Neural crest cell (in vitro differentiated cells): ENCODE measurements at places on chromosomes 12 and 14. TPM values are rescaled to one million over a fixed set of nuclear protein-coding genes. Genes with fewer than 3 reads are reported as not detected.

The MYH6 gene
- total RNA-seq: not detected in 2 replicates

DNA sequence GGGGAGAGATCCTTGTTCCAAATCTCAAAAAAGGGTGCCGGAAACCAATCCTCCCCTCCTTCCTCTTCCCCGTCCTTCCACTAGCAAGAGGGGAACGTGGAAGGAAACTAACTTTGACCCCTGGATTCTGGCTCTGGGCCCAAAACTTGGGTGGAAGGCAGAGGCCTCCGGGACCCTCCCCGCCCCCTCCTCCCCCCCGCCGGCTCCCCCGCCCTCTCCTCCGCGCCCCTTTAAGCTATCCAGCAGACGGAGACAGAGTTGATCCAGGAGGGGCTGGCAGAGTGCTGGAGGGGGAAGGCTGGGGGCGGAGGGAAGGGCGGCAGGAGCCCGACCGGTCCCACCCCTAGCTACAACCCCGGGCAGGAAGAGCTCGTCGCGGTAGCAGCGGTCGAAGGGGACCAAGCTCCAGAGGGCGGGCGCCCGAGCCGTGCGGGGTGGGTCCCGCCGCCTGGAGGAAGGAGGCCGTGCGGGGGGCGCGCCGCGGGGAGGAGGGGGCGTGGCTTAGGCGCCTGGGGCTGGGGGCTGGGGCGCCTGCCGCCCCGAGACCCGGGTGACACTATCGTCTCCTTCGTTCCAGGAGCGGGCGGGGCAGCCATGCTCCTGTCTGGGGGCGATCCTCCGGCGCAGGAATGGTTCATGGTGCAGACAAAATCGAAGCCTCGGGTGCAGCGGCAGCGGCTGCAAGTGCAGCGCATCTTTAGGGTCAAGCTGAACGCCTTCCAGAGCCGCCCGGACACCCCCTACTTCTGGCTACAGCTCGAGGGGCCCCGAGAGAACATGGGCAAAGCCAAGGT is at the start of gene NYNRIN:
Gene NYNRIN (plus strand): TSS at position 351 of the 794 bp plus-strand sequence. CDS start 244 bp downstream, at position 595.
- peak; percentile 19 for DNase-seq

GRCh38 chr12:97552410-97553121 is 90.0 kb downstream of the RMST start:
- no peak for DNase-seq

- DNase-seq: no peak
Observed at GRCh38 chr12:80411787-80412186, 32.2 kb upstream of the PTPRQ start.

- no peak for DNase-seq
Observed at GRCh38 chr12:60106214-60106613, 510.4 kb downstream of the SLC16A7 start.

DNA sequence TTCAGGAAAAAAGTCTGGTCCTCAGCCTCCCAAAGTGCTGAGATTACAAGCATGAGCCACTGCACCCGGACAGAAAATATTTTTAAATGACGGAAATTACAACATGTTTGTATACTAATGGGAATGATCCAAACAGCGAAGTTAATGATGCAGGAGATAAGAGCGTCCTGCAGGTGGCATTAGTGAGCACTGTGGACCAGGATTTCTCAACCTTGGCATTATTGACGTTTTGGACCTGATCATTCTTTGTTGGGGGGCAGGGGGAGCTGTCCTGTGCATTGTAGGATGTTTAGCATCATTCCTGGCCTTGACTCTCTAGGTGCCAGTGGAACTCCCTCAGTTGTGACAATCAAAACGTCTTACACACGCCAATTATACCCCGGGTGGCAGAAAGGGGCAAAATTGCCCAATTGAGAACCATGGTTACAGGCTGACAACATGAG is 34.1 kb downstream of the SCFD1 start:
- DNase-seq: peak; percentile 38

DNA sequence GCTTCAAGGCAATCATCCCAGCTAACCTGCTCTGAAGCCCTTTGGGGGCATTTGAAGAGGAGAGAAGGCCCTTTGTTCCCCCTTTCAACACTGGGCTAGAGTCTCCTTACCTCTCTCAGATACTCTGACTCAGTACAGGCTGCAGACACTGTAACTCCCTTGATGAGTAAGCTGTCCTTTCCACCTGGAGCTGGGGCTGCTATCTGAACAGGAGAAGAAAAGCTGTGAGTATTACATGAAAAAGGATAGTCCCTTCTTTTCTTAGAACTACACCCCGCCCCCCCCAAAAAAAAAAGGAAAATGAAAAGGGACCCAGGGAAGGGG is 186.6 kb upstream of the PLEKHG7 start:
- DNase-seq: no peak

GRCh38 chr14:95440951-95441350 is 75.5 kb downstream of the SYNE3 start:
- DNase-seq: no peak

The TAS2R46 gene
- total RNA-seq: 0.43 and 0.89 TPM in 2 replicates

DNA sequence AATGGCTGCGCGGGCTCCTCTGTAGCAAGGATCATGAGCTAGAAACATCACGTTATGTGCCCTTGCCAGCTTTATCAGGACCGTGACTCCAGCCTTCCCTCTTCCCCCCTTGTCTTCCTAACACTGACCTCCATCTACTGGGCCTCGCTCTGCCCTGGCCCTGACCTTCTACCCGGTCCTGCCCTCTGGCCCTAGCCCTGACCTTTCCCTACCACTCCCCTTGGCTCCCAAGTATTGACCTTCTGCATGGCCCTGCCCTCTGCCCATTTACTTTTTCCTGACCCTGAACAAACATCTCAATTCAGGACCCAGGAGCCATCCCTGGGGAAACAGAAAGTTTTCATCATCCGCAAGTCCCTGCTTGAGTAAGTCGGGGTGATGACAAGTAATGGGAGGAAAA is 2.0 kb downstream of the SOAT2 start:
- DNase-seq: no peak

The TAC3 gene
- 0.51 TPM in 1 of 2 replicates, not detected in the other for total RNA-seq

DNA sequence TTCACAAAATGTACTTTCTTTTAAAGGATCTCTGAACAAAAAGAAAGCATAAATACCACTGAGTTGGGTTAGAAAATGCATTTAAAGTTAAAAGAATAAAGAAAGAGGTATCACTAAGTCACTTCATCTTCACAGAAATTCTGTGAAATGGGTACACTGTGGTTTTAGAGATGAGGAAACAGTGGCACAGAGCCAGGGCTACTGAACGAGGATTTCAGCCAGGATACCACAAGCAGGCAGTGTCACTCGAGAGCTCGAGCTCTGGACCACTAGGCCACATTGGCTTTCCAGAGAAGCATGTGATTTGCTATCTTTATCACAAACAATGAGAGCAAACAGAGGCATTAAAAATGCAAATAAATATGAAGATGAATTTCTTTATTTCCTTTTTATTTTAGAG is 51.0 kb downstream of the WDHD1 start:
- no peak for DNase-seq

DNA sequence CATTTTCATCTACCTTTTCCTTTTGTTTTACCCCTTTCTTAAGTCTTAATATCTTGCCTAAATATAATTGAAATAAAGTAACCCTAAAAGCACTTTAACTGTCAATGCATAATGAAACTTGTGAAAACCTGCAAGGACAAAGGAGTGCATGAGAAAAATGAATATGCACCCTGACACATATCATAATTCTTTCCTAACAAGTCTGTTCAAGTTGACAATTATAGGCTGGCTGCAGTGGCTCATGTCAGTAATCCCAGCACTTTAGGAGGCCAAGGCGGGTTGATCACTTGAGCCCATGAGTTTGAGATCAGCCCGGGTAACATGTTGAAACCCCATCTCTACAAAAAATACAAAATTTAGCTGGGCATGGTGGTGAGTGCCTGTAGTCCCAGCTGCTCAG is 65.4 kb downstream of the FGD6 start:
- no peak for DNase-seq

DNA sequence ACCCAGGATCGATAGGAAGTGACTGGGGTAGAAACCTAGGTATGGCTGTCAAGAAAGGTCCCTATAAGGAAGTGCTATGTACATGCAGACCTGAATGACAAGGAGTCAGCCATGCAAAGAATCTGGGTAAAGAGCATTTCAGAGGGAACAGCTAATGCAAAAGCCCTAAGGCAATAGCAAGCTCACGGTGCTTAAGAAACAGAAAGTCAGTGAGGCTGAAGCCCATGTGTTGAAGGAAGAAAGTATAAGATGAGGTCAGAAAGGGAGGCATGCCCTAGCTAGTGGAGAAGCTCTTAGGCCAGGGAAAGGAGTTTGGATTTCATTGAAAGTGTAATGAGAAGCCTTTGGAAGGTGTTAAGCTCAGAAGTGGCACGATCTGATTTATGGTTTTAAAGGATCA is 6.0 kb upstream of the ADCY6 start:
- no peak for DNase-seq

GRCh38 chr12:49961993-49962764 is 507 bp downstream of the AQP5 start:
- DNase-seq: no peak

DNA sequence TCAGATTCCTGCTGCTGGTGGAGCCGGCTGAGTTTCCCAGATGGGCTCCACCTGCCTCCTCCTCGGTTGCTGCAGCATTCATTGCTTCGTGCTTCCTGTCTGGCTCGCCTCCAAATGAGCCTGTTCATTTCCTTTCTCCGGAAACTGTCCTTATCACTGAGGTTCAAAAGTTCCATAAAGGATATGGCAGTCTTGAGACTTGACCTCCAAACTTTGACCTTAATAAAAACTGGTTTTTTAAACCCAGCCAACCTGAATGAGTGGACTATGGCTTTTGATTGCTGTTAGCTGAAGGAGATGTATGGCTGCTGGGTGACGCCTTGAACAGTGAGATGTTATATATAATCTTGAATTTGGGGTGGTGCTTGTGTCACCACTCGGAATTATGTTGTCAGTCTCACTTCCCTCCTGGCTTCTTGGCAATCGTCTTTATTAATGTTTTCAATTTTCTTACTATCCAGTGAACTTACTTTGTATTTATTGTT is 62.7 kb downstream of the RASSF3 start:
- DNase-seq: no peak

DNA sequence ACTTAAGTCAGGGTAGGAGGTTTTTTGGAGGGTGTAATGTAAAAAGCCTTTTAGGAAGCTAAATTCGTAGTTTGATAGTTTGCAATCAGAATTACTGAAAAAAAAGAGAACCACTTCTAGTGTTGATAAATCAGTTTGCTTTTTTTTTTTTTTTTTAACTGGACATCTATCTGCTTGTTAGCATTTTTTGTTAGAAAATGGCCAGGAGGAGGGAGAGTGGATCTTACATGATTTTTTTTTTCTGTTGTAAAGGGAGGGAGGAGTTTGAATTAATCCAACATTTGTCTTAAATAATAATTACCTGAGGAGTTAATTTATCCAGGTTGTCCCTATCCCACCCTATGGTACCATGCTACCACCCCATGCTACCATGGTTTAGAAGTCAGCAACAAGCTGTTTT is 1.2 kb downstream of the FBXO34 start:
- no peak for DNase-seq

DNA sequence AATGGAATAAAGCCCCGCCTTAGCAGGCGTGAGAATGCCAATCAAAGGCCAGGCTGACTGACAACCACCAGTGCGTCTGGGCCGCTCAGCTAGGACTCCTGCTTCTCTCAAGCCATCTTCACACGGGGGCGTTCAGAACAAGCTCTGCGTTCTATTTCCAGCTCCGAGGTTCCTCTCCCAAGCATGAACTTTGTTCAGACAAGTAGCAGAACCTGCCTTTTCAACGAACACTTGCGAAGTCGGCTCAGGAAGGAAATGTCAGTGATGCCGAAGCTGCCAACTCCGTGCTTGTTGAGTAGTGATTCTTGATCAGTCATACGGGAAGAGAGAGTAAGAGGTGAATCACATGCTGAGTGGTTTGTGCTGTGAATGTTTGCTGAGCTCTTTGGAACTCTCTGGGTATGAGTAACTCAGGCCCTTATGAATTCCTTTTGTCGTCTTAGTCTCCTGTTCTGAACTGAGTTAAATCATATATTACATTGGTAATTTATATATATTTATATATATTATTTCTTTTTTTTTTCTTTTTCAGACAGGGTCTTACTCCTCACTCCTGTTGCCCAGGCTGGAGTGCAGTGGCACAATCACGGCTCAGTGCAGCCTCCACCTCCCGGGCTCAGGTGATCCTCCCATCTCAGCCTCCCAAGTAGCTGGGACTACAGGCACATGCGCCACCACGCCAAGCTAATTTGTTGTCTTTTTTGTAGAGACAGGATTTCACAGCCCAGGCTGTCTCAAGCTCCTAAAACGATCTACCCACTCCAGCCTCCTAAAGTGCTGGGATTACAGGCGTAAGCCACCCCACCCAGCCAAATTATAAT is 29.4 kb upstream of the BCL7A start:
- no peak for DNase-seq

- DNase-seq: no peak
Observed at GRCh38 chr12:46223047-46223446, 45.8 kb downstream of the SLC38A1 start.

The GZMB gene
- total RNA-seq: not detected in 2 replicates

GRCh38 chr12:10624605-10625004 is 11.2 kb upstream of the MAGOHB start:
- DNase-seq: no peak

The HOXC10 gene
- total RNA-seq: 1.8 TPM in 2 replicates

GRCh38 chr14:96081767-96082400 is 42.7 kb downstream of the C14orf132 start:
- DNase-seq: no peak

The ANKRD33 gene
- not detected in 2 replicates for total RNA-seq

The IKZF4 gene
- 42.3 and 45.5 TPM in 2 replicates for total RNA-seq

DNA sequence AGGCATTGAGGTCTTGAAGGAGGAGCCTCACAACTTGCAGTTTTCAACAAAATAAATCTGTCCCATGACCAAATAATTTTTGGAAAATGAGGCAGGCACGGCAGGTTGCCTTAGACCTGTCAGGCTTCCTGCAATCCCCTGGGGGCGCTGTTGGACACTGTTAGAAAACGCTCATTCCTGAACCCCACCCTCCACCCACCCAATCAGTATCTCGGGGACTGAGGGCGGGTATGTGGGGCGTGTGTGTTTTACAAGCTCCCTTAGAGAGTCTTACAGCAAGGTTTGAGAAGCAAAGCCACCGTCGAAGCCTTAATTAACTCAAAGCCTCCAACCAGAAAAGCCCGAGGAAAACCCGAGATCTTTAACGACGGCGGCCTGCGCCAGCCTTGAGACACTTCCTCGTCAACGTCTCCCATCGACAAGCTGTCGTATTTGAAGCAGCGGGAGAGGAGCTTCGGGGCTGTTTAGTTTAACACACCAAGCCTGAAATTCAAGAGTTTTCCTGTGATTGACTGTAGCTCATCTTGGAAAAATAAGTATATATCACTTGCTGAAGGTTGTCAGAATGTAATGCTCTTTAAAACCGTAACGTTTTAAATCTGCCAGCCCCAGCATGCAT is 123.0 kb downstream of the GLT1D1 start:
- peak; percentile 63 for DNase-seq
